ENCODE measurements at places on chromosomes 3 and 15. TPM values are rescaled to one million over a fixed set of nuclear protein-coding genes. Genes with fewer than 3 reads are reported as not detected.

GRCh38 chr3:160886421-160886820 lies 130.4 kb downstream of the PPM1L start:
- DNase-seq, result no peak

DNA sequence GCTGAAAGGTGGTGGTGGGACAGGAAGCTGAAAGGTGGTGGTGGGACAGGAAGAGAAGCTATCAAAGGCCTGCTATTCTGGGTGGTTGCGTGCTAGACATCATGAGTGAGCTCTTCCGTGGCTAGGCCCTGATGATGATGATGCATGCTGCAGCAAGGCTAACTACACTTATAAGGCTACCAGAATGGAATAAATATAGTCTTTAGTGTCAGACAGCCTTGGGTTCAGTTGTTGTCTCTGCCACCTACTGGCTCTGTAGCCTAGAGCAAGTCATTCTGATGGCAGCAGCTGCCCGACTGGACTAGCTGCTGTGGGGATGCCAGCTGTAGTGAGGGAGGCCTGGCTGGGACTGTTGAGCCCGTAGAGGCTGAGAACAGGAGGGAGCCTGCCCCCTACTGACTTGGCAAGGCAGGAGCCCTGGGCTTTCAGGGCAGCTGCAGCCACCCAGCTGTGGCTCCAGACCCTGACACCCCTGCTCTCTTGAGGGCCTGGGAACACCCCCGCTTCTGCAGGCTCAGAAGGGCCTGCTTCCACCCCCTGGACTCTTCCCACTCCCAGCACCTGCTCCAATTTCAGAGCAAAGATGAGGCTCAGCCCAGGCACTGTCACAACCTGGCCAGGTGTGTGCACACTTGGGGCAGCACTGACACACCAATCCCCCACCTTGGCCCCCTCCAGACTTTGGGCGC lies 21.4 kb upstream of the ZBED2 start:
- DNase-seq, result peak; percentile 82

GRCh38 chr3:152390647-152391046 lies 121.9 kb downstream of the MBNL1 start:
- DNase-seq, result no peak

GRCh38 chr3:81554801-81555200 lies 206.6 kb downstream of the GBE1 start:
- DNase-seq, result no peak

SLITRK3 gene
- not detected for total RNA-seq

BLOC1S6 gene
- total RNA-seq, result 43.3 TPM
